ENCODE measurements at places on chromosomes 5 and 9. TPM values are rescaled to one million over a fixed set of nuclear protein-coding genes. Genes with fewer than 3 reads are reported as not detected.

- DNase-seq = no peak
Observed at GRCh38 chr9:14135421-14135820, 178.5 kb downstream of the NFIB start.

TEK gene
- total RNA-seq = 13.1 TPM

DNA sequence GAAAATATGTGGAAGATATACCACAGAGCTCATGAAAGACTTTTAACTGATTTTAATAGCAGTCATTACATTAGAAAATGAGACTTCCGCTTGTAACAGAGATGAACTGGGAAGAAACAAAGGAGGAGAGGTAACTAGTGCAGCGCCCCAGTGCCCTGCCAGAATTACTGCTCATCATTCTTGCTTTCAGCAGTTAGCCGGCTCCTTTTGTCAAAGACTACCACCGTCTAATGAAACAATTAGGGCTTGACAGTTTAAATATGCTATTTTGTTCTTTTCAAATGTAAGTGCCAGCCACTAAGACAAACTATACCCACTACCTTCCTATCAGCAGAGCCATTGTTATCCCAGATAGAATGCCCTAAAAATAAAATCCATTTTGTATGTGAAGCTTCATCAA is 328.4 kb downstream of the EFNA5 start:
- no peak for DNase-seq

GRCh38 chr5:140321796-140322195 is 18.9 kb upstream of the PFDN1 start:
- DNase-seq = no peak

DNA sequence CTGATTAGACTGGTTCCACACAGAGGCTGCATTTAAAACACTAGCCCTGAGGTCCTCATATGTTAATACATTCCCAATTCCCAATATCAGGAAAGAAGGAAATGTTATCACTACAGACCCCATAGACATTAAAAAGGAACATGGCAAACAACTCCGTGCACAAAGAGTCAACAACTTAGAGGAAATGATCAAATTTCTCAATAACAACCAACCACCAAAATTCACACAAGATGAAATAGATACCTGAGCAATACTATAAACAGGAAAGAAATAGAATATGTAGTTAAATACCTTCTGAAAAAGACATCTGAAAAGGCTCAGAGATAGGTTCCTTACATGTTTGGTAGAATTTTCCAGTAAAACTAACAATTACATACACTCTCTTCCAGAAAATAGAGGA is 28.9 kb downstream of the SEMA4D start:
- no peak for DNase-seq

DNA sequence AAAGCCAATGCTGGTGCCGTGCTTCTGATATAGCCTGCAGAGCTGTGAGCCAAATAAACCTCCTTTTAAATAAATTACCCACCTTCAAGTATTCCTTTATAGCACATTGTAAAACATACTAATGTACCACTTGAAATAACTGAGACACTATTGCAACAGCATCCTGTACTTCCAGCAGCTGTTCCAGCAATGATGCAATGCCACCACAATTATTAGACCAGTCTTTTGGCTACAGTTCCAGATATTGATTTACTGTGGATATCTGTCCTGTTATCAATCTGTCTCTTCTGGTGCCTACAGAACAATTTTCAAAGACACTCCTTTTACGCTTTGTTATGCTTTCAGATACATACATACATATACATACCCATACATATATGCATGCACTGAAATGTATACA is 567.9 kb downstream of the TAF11L14 start:
- no peak for DNase-seq

DNA sequence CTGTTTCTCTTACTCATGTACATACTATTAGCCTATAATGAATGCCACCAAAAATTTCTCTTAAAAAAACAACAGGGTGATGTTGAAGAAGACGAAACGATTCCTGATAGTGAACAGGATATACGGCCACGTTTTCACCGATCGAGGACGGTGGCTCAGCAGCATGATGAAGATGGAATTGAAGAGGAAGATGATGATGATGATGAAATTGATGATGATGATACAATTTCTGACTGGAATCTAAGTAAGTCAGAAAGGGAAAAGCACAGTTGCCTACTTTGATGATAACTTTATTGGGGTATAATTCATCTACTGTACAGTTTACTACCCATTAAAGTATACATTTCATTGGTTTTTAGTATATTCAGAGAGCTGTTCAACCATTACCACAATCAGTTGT is 66.5 kb downstream of the TNPO1 start:
- DNase-seq = no peak

DNA sequence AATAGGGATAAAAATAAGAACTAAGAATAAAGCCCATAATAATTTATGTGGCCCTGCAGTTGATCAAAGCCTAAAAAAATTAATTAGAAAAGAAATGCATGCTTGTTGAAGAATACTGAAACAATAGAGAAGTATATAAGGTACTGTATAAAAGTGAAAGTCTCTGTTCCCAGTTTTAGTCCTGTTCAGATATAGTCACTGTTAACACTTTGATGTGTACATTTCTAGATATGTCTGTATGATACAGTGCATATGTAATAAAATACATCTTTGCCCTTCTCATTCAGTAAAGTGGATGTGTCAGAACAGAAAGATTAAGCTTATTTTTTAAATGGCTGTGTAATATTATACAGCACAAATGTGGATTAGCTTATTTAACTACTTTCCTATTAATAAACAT is 4.1 kb downstream of the C9orf85 start:
- DNase-seq = no peak

PCDHA10 gene
- total RNA-seq = 1.5 TPM

DNA sequence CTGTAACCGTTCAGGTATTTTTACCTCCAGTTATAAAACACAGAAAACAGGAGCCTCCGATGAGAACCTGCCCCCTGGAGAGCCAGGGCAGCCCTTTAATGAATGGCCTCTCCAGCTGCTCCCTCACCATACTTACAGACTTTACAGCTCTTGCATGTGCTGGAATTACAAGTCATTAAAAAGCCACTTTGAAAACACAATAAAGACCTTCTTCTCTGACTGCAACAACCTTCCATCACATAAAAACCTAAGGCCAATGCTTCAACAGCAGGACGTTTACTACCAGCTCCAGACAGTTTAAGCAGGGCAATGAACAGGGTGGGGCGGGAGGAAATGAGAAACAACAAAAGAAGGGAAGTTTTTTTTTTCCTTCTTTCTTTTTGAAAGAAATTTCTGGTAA is 213.8 kb downstream of the MLLT3 start:
- DNase-seq = no peak

DNA sequence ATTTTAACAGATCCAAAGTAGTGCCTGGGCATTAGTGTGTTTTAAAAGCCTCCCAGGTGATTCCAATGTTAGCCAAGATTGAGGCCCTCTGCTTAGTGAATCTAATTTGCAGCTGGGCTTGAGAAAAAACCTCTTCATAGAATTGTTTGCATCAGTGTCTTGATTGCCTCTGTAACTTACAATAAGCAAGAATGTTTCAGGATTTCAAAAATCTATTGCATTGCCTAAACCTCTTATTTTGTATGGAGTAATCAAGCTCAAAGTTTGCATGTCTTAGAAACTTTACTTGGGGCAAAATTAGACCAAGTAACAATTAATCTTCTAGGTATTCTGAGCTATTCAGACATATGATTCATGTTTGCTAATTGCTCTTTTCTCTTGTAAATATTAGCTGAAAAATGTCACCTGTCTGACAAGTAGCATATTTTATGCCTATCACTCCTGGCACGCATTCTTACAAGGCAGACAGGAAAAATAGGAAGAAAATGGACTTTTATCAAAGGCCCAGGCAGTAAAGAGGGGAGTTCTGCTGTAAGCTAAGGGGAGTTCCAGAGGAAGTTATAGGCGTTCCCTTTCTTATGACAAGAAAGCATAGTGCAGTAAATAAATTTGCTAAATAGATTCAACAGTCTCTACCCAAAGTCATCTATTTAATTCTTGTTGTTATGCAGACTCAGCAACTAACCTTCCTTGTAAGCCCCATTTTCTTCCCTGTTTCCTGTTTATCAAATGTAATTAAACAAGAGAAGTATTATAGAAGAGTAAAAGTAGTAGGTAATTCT is 21.0 kb downstream of the PDCD1LG2 start:
- no peak for DNase-seq

DNA sequence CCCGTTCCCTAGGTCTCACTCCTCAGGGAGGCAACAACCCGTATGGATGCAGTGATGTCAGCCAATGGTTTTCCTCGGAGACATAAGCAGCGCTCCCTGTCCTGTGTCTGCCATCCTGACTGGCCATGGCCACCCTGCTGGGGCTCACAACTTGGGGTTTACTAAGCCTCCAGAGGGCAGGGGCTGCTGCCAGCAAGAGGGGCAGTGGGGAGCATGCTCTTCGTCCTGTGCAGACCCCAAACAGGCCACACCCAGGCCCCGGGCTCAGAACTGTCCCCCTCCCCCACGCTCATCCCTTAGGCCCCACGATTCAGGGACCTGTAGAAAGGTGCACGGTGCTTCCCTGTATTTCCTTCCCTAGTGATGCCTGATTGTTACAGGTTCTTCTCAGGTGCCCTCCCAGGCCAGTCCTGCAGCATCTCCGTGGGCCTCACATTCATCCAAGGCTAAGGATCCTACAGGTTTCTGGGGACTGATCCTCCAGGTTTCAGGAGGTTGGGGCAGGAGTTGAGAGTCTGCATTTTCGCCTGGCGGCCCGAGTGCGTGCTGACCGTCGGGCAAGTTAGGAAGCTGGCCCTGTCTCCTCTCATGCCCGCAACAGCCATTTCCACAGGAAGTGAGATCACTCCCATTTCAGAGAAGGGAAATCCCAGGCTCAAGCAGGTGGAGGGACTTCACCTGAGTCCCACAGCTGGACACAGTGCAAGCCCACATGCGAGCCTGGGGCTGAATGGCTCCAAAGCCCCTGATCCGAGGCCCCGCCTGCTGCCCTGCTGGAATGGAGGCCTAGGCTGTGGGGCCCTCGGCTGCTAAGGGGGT is 217.6 kb downstream of the ROR2 start:
- no peak for DNase-seq

ADAMTS12 gene
- 1.7 TPM for total RNA-seq

- no peak for DNase-seq
Observed at GRCh38 chr9:135506327-135507103, 6.0 kb downstream of the MRPS2 start.

GRCh38 chr9:78437296-78437695 is 140.4 kb downstream of the PSAT1 start:
- no peak for DNase-seq

RLN1 gene
- total RNA-seq = not detected

GRCh38 chr5:125088522-125089105 is 342.2 kb upstream of the ZNF608 start:
- DNase-seq = no peak

GRCh38 chr5:98492258-98492657 is 281.2 kb upstream of the RGMB start:
- no peak for DNase-seq

DNA sequence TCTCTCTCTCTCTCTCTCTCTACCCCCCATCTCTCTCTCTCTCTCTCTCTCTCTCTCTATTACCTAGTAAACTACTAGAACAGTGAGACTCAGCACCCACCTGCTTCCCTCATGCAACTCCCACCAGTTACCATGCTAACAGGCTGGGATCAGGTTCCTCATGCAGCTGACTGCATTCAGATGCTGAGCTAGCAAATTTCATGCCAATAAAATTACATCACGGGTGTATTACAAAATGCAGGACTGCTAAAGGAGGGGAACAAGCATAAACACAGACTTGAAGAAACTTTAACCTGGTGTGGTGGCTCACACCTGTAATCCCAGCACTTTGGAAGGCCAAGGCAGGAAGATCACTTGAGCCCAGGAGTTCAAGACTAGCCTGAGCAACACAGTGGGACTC is 76.0 kb downstream of the CEMIP2 start:
- no peak for DNase-seq

DNA sequence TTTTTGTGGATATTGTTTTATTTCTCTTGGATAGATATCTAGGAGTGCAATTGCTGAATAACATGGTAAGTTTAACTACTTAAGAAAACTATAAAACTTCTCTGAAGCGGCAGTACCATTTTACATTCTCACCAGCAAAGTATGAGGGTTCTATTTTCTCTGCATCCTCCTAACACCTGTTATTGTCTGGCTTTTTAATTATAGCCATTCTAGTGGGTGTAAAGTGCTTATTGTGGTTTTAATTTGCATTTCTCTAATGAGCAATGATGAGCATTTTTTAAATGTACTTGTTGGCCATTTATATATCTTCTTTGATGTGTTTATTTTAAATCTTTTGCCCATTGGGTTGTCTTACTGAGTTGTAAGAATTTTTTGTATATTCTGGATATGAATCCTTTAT is 28.7 kb downstream of the SMIM32 start:
- DNase-seq = no peak

DNA sequence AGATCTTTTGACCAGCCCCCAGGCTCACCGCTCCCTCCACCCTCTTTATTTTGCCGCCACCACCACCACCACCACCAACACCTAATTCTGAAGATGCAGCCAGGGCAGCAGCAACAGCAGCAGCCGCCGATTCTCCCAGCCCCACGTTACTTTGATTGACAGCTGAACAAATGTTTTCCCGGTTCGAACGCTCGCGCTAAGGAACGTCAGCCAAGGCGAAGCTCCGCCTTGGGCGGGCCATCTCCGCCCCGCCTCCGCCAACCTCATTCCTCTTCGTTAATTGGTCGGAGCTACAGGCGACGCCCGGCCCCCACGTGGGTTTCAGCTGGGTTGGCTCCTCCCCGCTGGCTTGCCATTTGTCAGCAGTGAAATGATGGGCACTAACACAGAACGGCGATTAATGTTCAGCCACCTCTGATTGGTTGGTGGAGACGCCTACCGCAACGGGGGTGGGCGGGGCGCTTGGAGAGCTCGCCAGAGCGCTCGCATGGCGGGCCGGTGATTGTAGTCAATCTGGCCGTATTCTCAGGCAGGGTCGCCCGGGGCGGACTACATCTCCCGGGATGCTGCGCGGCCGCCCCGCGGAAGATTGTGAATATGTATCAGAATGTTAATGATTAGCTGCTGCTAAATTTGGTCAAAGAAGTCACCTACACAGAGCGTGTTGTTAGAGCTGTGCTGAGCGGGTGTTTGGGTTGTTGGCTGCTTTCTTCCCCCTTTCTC is at the start of gene TLE4:
Gene TLE4, plus strand, starts transcription at position 657 of the 723 bp plus-strand sequence. CDS start 826 bp downstream, outside the sequence.
- DNase-seq = peak; percentile 100

GRCh38 chr9:93039976-93040375 is 18.5 kb upstream of the SUSD3 start:
- DNase-seq = no peak

DNA sequence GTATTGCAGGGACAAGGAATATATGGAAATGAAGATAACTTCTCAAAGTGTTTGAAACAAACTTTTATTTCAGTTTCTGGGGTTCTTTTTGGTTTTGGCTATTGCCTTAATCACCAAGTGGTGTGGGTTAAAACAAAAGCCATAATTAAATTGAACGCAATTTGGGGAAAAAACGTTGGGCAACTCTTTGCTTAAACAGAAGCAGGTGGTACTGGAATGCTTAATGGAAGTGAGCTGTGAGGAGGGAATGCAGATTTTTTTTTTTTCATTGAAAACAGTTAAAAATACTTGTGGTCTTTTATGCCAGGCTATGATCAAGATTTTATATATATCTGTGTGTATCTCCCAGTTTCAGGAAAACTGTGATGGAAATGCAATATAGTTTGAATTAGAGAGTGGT is 195.7 kb upstream of the TUT7 start:
- DNase-seq = no peak

ADGRV1 gene
- 4.7 TPM for total RNA-seq
